Activated T-helper 1 cell treated with anti-CD3 and anti-CD28 coated beads, Interleukin-12 subunit alpha, Interleukin-12 subunit beta, Interleukin-2, Interleukin-4 antibody, amounts not matched to agents 30 ng/mL and 10 ng/mL and 1 ng/mL, durations not matched to agents 14 hours and 24 hours and 36 hours (primary cell): ENCODE measurements at places on chromosomes 7 and 10.

GRCh38 chr7:40298421-40298820, 163.6 kb downstream of the SUGCT start:
- H3K4me3 ChIP-seq: no peak overlapping the region
- no peaks in the 10 kb centered on the region for H3K27me3 ChIP-seq
- no peak overlapping the region for H3K27ac ChIP-seq
- no peaks in the 10 kb centered on the region for H3K36me3 ChIP-seq
- DNase-seq: no peak

DNA sequence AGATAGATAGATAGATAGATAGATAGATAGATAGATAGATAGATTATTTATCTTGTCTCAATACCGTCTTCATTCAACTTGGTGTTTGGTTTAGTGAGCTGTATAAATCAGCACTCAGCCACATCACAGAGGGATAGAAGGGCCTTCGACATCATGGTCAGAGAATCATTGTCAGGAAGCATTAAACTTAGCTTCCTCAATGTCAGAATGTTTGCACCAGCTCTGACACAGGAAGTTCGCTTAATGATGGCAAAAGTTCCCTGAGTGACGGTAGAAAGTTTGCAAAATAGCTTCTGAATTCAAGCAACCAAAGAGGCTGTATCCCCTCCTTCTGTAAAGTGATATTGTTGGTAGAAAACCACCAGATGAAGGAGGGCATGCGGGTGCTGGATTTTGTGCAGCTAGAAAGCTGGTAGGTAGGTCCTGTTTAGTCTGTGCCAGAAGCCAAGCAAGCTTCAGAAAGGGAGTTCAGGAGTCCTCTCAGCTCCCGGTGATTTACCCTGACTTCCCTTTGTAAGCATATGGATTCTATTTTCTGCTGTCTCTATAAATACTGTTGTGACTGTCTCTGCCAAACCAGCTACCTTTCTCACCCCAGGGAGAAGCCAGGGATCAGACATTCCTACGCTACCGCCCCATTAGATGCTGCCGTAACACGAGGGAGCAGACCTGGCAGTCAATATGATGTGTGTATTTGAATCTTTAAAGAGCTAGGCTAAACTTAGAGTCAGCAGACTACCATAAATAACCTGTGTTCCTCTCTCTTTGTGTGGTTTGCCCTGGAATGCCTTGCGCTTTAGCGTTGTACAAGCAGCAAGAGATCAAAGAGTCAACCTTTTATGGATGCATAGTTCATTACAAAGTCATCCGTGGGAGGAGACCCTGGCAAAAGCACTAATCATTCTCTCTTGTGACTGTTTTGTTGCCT, 200.5 kb upstream of the KIAA1217 start:
- DNase-seq: no peak
- no peaks in the 10 kb centered on the region for H3K27me3 ChIP-seq
- no peak overlapping the region for H3K27ac ChIP-seq
- no peaks in the 10 kb centered on the region for H3K4me1 ChIP-seq
- H3K36me3 ChIP-seq: no peaks in the 10 kb centered on the region

DNA sequence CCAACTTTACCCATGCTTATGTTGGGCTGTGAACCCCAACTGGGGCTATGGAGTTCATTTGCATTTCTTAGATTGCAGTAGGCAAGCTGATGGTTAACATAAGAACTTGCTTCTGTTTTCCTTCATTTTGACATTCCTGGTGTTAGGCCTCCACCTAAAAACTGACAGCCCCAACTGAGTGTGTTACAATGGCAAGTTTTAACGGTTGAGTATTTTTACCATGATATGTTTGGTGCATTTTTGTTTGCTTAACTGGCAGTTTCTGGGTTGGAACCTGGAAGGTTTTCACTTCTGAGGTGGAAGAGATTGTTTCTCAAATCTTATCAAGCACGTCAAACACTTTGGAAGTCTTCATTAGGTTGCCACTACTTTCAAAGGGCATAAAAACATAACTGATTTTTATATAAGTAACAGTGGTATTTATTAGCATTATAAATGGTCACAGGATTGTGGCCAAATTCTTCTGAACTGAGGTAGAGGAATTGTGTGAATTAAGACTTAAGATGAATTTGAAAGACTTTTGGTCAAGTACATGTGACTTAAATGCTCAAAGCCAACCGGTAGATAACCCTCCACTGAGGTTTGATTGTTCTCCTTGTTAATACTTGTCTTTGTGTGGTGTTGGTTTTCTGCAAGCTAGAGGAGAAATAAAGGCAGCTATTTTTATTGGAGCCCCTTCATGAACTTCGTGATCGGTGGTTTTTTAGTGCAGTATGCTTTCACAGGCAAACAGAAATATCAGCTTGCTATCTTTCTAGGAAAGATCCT, 2.8 kb downstream of the BMI1 start:
- peak overlapping the region; percentile 90 for H3K4me3 ChIP-seq
- peaks cover 32% of the 10 kb centered on the region for H3K27me3 ChIP-seq
- DNase-seq: no peak
- H3K36me3 ChIP-seq: peaks cover 37% of the 10 kb centered on the region
- peaks cover 59% of the 10 kb centered on the region for H3K4me1 ChIP-seq
- no peak overlapping the region for H3K27ac ChIP-seq

DNA sequence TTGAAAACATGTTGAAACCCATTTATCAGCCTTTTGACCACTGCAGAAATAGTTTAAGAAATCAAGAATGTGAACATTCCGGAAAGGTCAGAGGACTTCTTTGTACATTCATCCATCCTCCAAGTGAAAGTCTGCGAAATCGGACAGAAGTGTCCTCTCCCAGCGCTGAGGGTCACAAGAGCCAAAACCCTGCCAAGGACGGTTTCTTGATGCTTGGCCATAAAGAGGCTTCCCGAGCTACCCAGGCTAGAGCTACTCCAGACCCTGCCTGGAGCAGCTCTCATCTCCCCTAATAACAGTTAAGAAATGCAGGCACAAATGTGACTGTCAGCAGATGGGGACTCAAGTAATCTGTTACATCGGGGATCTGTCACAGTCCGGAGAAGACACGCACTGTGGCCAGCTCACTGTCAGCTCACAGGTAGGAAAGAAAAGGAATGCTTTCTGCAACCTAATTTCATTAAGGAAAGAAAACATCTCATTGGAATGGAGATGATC, 4.5 kb upstream of the CYTH3 start:
- H3K36me3 ChIP-seq: no peaks in the 10 kb centered on the region
- H3K27ac ChIP-seq: no peak overlapping the region
- peaks cover 6% of the 10 kb centered on the region for H3K4me1 ChIP-seq

- H3K27me3 ChIP-seq: no peaks in the 10 kb centered on the region
- H3K27ac ChIP-seq: no peak overlapping the region
- H3K4me1 ChIP-seq: no peaks in the 10 kb centered on the region
- no peak for DNase-seq
Observed at GRCh38 chr10:82282782-82283456, 407.9 kb downstream of the NRG3 start.

- no peaks in the 10 kb centered on the region for H3K4me1 ChIP-seq
- no peaks in the 10 kb centered on the region for H3K36me3 ChIP-seq
- peaks cover 2% of the 10 kb centered on the region for H3K27me3 ChIP-seq
- DNase-seq: no peak
- H3K27ac ChIP-seq: no peak overlapping the region
Observed at GRCh38 chr10:90167174-90168064, 466.0 kb downstream of the KIF20B start.

DNA sequence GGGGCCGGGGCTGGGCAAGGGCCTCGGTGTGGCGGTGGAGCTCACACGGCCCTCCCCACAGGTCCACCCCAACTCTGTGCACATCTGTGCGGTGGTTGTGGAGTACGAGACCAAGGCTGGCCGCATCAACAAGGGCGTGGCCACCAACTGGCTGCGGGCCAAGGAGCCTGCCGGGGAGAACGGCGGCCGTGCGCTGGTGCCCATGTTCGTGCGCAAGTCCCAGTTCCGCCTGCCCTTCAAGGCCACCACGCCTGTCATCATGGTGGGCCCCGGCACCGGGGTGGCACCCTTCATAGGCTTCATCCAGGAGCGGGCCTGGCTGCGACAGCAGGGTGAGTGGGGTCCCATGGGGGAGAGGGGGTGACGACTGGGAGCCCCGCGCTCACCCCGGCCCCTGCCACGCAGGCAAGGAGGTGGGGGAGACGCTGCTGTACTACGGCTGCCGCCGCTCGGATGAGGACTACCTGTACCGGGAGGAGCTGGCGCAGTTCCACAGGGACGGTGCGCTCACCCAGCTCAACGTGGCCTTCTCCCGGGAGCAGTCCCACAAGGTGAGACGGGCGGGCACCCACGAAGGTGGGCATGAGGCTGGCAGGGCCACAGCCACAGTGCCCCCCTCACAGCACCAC, 8.8 kb downstream of the TMEM120A start:
- no peaks in the 10 kb centered on the region for H3K27me3 ChIP-seq
- H3K36me3 ChIP-seq: peaks cover 17% of the 10 kb centered on the region
- H3K4me1 ChIP-seq: peaks cover 11% of the 10 kb centered on the region
- H3K27ac ChIP-seq: no peak overlapping the region

- H3K27me3 ChIP-seq: peaks cover 35% of the 10 kb centered on the region
- peak overlapping the region; percentile 94 for H3K4me3 ChIP-seq
- DNase-seq: peak; percentile 35
- no peaks in the 10 kb centered on the region for H3K36me3 ChIP-seq
Observed at GRCh38 chr7:151875942-151876898, 695 bp downstream of the PRKAG2 start.

DNA sequence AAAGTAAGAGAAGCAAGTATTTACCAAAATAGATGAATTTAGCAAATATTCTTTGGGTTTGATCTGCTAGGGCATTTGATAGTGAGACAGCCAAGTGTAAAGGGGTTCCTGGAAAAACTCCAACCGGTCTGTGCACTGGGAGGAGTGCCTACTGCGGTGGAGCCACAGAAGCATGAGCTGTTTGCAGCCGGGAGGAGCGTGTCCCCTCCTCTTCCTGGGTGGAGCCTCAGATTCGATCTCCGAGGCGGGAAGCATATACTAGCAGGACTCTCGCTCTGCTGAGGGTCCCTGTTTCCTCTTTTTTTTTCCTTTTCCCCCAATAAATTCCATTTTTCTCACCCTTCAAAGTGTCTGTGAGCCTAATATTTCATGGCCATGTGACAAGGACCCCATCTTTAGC, 45.1 kb upstream of the MET start:
- no peak for DNase-seq
- no peaks in the 10 kb centered on the region for H3K36me3 ChIP-seq
- no peak overlapping the region for H3K27ac ChIP-seq
- no peaks in the 10 kb centered on the region for H3K4me1 ChIP-seq
- peaks cover 4% of the 10 kb centered on the region for H3K27me3 ChIP-seq

GRCh38 chr7:55415173-55415778, 50.1 kb downstream of the LANCL2 start:
- H3K27me3 ChIP-seq: no peaks in the 10 kb centered on the region
- H3K27ac ChIP-seq: peak overlapping the region; percentile 20
- DNase-seq: peak; percentile 65
- H3K36me3 ChIP-seq: peaks cover 2% of the 10 kb centered on the region
- H3K4me3 ChIP-seq: no peak overlapping the region

- H3K4me1 ChIP-seq: peaks cover 7% of the 10 kb centered on the region
- no peaks in the 10 kb centered on the region for H3K27me3 ChIP-seq
- no peak for DNase-seq
- no peak overlapping the region for H3K4me3 ChIP-seq
- H3K36me3 ChIP-seq: no peaks in the 10 kb centered on the region
- H3K27ac ChIP-seq: no peak overlapping the region
Observed at GRCh38 chr10:86556933-86557649, 35.5 kb upstream of the WAPL start.

- H3K4me3 ChIP-seq: peak within 1 kb of the TSS; percentile 88
- no peak for DNase-seq
- peaks cover 51% of the 10 kb centered on the region for H3K27me3 ChIP-seq
- peaks cover 1% of the 10 kb centered on the region for H3K36me3 ChIP-seq
- H3K27ac ChIP-seq: peak within 1 kb of the TSS; percentile 40
Observed at GRCh38 chr10:70052462-70053217, at the start of gene MACROH2A2. Gene MACROH2A2 (plus strand): TSS chr10:70052846. CDS start chr10:70075659, 22,813 bp downstream.

GRCh38 chr7:39703144-39703543, 79.8 kb downstream of the RALA start:
- H3K36me3 ChIP-seq: peaks cover 40% of the 10 kb centered on the region
- no peaks in the 10 kb centered on the region for H3K27me3 ChIP-seq

- no peak overlapping the region for H3K27ac ChIP-seq
- no peaks in the 10 kb centered on the region for H3K36me3 ChIP-seq
- H3K4me3 ChIP-seq: no peak overlapping the region
- no peak for DNase-seq
Observed at GRCh38 chr7:151829707-151830106, 47.2 kb downstream of the PRKAG2 start.

DNA sequence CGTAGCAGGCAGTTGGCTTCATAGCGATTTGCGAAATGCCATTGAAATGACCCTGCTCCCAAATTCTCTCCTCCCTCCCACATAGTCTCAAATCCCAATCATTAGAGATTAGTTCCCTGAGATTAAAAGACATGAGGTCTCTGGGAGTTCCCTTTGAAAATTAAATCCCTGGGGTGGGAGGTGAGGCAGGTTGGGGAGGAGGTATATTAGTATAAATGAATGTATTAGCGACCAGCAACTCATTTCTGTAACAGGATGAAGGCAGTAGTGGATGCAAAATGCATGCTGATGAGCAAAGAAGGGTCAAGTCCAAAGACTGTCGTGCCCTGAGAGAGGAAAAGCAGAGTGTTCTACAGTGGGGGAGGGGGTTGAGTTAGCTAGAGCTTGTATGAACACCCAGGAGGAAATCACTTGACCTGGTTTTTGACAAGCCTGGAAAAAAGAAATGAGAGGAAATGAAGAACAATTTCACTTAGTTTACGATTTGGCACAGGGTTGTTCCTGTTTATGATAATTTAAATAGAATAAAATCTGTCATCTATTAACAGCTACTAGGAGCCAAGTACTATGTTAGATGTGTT, 79.6 kb upstream of the MTPN start:
- no peaks in the 10 kb centered on the region for H3K4me1 ChIP-seq

DNA sequence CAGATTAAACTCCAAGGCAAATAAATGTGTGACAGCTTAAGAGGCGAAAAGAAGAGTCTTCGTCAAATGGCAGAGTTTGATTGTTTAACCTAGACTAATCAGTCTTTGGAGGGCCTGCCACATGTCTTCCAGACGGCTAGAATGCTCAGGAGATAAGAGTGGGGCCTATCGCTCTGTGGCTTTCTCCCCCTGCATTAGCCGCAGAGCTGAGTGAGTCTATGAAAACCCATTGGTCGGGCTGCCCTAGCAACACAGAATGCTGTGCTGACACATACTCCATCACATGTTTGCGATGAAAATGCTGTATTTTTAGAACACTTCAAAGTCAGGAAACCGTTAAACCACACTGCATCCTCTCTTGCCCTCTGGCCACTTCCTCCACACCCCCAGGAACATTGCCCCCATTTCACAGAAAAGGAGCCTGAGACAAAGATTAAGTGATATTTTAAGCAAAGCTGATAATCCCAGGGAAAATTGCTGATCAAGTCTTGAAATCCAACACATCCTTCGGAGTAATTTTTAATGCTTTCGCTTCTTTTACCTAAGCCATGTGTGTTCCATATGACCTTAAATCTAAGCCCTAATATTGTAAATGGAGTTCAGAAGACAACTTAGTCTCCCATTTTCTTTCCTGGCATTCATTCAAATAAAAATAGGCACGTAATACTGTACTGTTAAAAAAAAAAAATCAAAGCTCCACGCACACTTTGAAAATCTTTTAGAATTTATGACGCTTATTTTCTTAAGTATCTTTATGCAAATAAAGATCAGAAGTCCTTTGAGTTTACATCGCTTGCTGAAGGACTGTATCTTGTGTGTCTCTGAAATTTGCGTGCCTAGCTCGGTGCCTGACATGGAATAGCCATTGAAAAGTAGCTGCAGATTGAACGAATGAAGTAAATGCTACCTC, 161.2 kb downstream of the CELF2 start:
- peaks cover 30% of the 10 kb centered on the region for H3K4me1 ChIP-seq
- H3K27me3 ChIP-seq: no peaks in the 10 kb centered on the region
- peaks cover 70% of the 10 kb centered on the region for H3K36me3 ChIP-seq
- no peak overlapping the region for H3K4me3 ChIP-seq
- DNase-seq: peak; percentile 88
